ENCODE measurements at places on chromosomes 1 and 21.

DNA sequence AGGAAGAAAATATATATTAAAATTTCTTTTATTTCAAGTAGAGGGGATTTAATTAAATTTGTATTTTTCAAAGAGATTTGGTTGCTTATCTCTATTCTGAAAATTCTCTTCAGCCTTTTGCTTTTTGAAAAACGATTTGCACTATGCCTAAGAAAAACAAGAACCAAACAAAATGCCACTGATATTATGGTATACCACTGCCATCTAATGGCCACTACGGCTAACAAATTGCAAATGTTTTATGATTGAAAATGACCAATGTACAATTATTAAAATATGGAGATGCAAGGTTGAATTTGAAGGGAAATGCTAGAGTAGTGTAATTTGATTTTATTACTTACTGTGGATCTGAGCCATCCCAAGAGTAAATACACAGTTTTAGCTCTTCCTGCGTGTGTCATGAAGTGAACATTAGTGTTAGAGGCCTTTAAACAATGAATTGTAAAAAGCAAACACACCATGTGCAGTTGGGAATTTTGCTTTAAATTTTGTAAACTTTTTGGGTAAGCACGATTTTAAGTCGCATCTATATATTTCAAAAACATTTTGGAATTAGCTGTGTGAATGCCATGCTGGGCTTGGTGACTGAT is 137.4 kb upstream of the USP25 start:
- no peak for DNase-seq

DNA sequence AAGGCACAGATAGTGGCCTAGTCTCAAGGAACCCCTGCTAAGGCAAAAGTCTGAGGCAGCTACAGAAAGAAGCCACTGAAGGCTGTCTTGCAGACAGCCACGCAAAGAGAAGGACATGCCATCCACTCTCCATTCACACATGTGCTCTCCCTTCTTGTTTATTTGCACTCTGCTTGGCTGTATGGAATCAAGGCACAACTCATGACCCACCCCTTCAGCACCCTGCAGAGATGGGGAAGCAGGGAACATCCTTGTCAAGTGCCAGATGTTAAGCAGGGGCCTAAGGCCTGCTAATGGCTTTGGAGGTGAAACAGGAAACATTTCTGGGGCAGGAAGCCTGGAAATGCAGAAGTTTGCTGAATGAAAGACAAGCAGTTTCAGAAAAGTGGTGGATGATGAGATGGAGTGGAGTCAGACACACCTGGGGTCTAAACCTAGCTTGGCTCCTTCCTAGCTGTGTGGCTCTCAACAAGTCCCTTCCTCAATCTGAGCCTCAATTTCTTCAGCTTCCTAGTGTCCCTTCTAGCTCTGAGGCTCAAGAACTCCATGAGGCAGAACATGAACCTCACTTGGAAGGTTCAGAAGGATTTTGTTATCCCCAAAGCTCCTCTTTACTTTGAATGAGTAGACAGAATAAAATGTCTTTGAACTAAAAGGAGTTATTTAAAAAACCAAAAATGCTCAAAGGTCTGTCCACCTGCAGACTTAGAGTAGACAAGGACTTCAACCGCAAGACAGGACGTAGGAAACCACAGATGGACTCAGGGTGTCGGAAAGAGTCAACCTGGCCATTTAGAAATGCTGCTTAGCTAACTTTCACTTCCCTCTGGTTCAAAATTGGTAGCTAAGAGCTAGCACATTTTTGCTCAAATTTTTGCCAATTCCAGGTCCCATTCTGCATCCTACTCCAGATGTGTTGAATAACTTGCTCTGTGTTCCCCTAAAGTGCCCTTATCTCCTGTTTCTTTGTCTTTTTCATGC is 283.1 kb downstream of the PLPP3 start:
- DNase-seq = no peak

DNA sequence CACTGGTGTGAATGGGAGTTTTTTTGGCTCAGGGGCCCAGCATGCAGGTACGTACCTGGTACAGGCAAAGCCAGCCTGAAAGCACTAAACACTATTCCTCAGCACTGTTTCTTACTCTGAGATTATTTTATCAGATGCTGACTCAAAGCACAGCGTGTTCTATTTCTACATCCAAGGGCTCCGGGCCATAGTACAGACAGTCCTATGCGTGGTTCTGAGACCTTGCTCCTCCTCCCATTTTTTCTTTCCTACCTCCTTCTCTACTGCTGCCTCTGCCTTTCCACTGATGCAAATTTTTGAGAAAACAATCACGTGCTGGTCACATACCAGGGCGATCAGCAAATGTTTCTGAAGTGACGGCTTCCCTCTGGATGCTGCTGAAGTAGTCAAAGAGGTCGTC is 36.3 kb downstream of the PDPN start:
- DNase-seq = peak; percentile 61

- DNase-seq = no peak
Observed at GRCh38 chr1:44484155-44484688, 79.2 kb downstream of the RNF220 start.

DNA sequence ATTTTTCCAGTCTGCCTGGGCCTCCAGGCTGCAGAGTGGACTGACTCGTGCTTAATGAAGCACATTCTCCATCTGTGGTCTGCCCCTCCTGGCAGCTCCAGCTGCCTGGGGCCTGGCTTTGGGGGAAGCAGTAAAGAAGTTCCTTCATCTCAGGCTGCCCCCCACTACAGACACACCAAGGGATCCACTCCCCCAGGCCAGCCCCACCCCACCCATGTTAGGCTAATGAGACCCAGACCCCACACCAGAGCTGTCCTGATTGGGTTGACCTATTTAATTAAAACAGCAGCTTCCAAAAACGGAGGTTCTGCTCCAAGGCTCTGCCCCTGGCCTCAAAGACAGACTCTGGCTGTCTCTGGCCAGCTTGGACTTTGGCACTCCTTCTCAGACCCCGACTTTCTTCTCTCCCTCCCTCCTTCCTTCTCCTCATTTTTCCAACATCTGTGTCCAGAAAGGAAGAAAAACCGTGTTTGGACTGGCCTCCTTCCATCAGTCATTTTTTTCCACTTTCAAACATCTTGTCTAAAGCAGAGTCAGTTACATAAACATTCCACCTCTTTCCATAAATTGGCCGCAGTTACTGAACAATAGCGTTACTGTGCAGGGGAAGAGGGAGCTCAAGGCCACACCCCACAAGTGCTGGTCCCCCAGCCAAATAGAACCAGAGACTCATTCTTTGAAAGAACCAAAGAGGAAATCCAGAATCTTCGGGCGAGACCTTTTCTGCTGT is 29.7 kb downstream of the SERTAD4 start:
- peak; percentile 36 for DNase-seq

- no peak for DNase-seq
Observed at GRCh38 chr1:119410961-119411360, 4.0 kb upstream of the HSD3B2 start.

DNA sequence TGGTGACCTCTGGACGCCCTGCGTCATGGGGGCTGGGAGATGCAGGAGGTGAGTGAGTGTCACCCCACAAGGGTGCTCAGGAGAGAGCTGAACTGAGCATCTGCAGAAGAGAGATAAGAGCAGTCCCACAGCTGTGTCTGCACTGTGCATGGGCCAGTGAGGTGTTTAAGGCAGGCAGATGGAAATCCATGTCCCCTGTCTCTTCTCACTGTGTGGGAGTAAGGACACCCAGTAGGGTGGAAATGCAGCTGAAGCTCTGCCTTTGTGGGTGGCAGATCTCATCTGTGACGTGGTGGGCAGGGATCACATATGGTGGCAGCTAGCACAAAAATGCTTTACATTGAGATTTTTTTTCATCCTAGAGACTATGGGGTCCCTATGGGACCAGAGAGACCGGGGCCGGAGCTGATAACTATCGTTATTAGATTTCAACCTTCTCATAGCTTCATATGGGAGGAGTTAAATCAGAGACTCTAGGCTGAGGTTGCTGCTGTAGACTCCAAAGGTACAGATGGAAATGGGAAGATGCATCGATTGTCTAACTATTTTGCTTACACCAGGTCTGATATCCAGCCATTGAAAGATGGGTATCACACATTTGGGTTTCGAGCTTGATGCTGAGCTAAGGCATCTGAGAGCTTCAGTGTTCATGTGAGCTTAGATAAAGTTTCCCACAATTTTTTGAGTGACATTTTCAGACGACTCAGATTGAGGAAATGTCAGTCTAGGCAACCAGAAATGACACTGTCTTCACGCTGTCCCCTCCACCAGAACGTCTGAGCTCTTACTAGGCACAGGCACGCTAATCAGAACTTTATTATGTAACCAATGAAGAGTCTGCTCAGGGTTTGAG is 65.3 kb upstream of the PSEN2 start:
- no peak for DNase-seq

DNA sequence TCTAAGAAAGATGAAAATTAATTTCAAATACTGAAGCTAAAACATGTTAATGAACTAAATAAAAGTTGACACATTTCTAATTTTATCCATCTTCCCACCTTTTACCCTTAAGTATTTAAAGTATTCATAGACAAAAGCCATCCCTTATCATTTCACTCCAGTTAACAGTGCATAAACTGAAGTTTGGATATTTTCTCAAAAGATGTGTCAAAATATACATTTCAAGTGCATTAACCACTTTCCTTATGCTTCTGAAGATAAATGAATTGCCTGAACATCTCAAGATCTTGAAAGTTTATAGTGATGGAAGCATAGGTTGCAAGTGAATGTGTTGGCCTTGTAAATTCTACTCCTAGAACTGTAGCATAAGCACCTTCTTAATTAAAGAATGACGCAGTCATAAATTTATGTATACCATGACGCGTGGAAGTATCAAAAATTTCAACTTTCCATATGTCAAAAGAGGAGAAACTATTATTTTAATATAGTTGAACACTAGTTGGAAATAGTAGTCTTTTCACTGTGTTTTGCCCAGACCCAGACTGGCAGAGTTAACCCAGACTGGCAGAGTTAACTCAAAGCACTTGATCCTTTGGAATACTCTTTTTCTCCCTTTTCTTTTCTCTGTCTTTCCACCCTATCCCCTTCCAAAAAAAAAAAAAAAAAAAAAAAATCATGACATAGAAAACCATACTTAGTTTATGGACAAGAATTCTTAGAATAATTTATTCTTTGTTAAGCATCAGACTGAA is 282.6 kb upstream of the C1orf105 start:
- no peak for DNase-seq

- DNase-seq = no peak
Observed at GRCh38 chr1:3993619-3994375, 93.7 kb upstream of the C1orf174 start.

DNA sequence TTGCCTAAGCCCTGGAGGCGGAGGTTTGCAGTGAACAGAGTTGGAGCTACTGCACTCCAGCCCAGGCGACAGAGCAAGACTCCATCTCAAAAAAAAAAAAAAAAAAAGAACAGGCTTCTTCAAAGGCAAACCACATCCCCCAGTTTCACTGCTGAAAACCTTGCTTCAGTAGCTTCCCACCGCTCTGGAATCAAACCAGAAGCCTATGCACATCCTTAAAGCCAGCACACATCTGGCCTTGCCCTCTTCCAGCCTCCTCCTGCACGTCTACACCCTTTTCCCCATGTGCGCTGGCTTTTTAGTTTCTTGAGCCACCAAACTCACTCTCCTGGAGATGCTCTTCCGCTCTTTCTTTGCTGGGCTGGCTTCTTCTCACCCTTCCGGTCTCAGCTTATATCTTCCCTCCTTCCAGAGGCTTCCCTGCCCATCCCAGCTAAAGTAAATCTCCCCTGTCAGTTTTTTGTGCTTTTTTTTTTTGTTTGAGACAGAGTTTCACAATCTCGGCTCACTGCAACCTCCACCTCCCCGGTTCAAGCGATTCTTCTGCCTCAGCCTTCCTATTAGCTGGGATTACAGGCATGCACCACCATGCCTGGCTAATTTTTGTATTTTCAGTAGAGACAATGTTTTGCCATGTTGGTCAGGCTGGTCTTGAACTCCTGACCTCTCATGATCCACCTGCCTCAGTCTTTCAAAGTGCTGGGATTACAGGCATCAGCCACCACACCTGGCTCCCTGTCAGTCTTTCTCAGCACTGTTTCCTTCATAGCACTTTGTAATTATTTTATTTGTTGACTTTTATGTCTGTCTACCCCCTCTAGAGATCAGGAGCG is 42.0 kb upstream of the ID3 start:
- no peak for DNase-seq

DNA sequence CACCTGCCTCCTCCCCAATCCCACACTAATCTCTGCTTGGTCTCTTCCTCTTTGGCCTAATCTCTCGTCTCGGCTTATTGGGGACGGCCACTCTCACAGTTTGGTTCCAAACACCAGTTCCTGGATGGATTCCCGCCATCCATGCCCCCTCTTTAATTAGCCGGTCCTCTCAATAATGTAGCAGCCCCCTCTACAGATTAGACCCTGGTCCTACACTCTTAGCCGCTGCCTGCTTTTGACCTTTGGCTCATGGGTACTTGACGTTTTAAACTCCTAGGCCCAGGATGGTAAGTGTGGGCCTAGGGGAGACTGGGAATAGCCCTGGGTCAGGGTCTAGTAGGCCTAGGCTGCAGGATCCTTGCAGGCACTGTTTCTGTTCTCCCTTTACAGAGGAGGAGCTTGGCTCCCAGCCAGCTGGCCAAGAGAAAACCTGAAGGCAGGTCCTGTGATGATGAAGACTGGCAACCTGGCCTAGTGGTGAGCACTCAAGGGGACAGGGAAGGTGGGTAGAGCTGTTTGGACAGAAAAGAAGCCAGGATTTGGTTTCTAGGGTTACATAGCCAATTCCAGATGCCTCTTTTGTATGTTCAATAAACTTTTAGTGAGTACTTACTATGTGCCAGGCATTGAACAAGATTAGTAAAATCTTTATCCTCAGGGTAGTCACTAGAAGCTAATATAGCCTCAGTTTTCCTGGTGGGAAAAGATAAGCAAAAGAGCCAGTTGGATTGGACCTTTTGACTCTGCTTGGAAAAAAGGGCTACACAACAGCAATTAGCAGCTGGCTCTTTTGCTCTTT is 758 bp downstream of the RAD54L start:
- DNase-seq = peak; percentile 63

GRCh38 chr1:46134660-46135331 is 2.4 kb upstream of the PIK3R3 start:
- no peak for DNase-seq

GRCh38 chr1:87853576-87854351 is 525.1 kb downstream of the LMO4 start:
- no peak for DNase-seq

- DNase-seq = no peak
Observed at GRCh38 chr1:32485554-32486255, 20.8 kb downstream of the ZBTB8B start.

DNA sequence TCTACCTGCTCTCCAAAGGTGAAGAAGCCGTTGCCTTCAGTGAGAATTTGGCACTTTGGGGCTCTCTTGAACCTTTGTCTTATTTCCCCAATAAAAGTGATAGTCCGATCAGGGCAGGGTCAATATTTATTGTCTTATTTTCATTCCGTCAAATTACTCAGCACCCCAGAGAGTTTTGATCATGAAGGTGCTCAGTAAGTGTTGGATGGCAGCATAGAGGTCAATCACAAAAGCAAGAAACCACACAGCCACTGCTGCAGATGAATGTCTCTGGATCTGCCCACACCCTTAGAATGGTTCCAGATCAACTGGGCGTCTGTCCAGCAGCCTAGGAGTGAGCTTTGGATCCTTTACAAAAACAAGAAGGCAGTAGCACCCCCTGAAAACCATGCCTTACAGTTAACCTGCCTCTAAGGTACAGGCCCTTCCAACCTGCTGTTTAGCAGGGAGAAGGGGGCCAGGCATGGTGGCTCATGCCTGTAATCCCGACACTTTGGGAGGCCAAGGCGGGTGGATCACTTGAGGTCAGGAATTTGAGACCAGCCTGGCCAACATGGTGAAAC is 97.3 kb downstream of the PSMG1 start:
- DNase-seq = no peak
